Brain pericyte (primary cell): ENCODE measurements at places on chromosomes 1 and 21.
A peak's percentile ranks its signal among the peaks of the same experiment; 100 is the strongest.

- no peak for DNase-seq
These were observed 8.5 kb downstream of the CAMK2N1 start for GRCh38 chr1:20477348-20478056.

- no peak for DNase-seq
These were observed 19.4 kb downstream of the NEK7 start for GRCh38 chr1:198176179-198176578.

- no peak for DNase-seq
These were observed 9.5 kb upstream of the DMRTB1 start for GRCh38 chr1:53449693-53450092.

DNA sequence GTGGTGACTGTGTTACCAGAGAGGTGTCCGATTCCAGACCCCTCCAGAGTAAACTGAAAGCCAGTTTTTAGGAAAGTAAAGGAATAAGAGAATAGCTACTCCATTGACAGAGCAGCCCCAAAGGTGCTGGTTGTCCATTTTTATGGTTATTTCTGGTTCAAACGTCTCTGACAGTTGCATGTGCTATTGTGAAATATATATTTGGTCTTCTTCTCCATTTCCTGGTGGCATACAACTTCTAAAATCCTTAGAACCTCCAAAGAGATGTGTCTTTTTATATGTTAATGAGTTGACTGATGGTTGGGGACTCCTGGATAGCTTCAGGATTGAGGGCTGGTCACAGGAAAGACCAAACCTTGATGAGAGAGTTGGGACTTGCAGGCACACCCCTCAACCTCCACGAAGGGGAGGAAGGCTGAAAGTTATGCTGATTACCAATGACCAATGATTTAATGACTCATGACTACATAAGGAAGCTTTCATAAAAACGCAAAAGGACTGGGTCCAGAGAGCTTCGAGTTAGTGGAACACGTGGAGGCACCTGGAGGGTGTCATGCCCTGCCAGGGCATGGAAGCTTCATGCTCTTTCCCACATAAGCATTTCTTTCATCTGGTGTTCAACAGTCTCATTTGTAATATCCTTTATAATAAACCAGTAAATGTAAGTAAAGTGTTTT, 100.7 kb downstream of the SLC16A1 start:
- DNase-seq = no peak

GRCh38 chr1:33097137-33097611, 16.2 kb downstream of the AZIN2 start:
- no peak for DNase-seq

- DNase-seq = no peak
These were observed 2.3 kb downstream of the GART start for GRCh38 chr21:33539616-33540015.

- no peak for DNase-seq
These were observed 50.4 kb upstream of the SOD1 start for GRCh38 chr21:31609081-31609480.

GRCh38 chr21:31501926-31502325, 157.6 kb upstream of the SOD1 start:
- DNase-seq = no peak

GRCh38 chr1:94621802-94622201, 80.2 kb upstream of the F3 start:
- DNase-seq = no peak

- no peak for DNase-seq
These were observed 1.0 kb downstream of the ZBTB17 start for GRCh38 chr1:15974855-15975254.

DNA sequence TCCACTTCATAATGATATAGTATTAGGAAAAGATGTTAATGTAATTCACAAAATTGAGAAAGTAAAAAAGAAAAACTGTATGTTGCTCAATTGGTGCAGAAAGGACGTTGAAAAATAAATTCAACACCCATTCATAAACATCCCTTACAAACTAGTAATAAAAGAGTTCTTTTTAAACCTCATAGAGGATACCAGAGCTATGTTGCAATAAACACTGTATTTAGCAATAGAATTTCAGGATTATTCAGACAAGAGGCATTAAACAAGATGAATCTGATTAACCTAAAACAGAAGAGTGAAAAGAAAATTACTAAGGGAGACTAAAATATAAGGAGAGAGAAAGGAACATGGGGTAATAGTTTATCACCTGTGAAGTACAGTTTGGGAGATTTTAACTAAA, 154.8 kb downstream of the NTPCR start:
- no peak for DNase-seq

GRCh38 chr1:66282343-66282852, 251.6 kb upstream of the SGIP1 start:
- no peak for DNase-seq

GRCh38 chr1:23198373-23198772, 18.9 kb downstream of the HTR1D start:
- peak; percentile 89 for DNase-seq

DNA sequence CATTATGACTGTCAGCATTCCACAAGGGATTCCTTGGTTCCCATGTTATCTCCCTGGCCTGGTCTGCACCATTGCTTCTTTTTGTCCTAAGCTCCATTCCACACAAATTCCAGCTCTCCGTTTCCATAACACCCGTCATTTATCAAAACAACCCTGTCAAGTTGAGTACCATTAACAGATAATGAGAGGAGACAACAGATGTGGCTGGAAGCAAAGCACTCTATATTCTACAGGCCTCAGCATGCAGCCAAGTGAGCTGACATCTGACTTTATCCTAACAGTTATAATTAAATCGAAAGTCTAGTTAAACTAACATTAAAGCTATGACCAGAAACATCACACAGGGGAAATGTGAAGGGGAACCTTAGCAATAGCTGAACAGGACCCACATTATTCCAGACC, 110.4 kb downstream of the RERE start:
- no peak for DNase-seq
